ENCODE measurements at places on chromosomes 7 and 10.

DNA sequence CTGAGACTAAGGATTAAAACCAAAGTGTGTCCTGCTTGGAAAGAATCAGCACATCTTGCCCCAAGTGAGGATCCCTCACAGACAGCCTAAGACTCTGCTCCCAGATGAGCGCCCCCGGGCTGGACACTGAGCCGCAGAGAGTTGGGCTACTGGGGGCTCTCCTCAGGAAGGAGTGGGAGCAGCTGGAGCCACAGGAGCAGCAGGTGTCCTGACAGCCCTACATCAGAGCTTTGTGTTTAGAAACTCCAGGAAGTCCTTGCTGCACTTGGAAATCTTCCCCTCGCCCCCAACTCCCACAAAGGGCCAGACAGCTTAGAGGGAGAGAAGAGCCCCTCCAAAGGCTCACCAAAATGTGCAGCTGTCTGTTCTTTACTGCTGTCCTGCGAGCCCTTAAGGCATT is 172.2 kb downstream of the HERPUD2 start:
- DNase-seq, result no peak

GRCh38 chr10:22346096-22346661 is 883 bp downstream of the SPAG6 start:
- DNase-seq, result no peak

GRCh38 chr10:90805206-90805605 is 52.6 kb downstream of the HTR7 start:
- no peak for DNase-seq

GRCh38 chr10:85537561-85537960 is 829.0 kb downstream of the GRID1 start:
- no peak for DNase-seq

- no peak for DNase-seq
Observed at GRCh38 chr10:77622889-77623291, 14.7 kb downstream of the KCNMA1 start.

- DNase-seq, result no peak
Observed at GRCh38 chr7:28071570-28071969, 109.0 kb downstream of the JAZF1 start.
